H9 (cell line): ENCODE measurements at places on chromosomes 1 and 21. TPM values are rescaled to one million over a fixed set of nuclear protein-coding genes. Genes with fewer than 3 reads are reported as not detected.

DNA sequence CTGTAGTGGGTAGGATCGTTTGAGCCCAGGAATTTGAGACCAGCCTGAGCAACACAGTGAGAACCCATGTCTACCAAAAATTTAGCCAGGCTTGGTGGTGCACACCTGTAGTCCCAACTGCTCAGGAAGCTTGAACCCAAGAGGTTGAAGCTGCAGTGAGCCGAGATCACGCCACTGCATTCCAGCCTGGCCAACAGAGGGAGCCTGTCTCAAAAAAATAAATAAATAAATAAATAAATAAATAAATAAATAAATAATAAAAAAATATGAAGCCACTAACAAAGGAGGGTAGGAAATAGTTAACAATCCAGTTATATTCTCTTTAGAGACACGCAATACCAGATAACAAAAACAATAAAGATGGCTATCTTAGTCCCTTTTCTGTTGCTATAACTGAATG, 11.9 kb upstream of the CBR3 start:
- no peak for DNase-seq
- no peak overlapping the region for H3K4me3 ChIP-seq
- no peak overlapping the region for H3K27ac ChIP-seq
- H3K4me1 ChIP-seq: no peaks in the 10 kb centered on the region
- H3K36me3 ChIP-seq: no peaks in the 10 kb centered on the region

- no peak within 1 kb of the TSS for H3K4me3 ChIP-seq
- no peaks in the 10 kb centered on the region for H3K27me3 ChIP-seq
- H3K36me3 ChIP-seq: no peaks in the 10 kb centered on the region
- no peak for DNase-seq
- no peak within 1 kb of the TSS for H3K27ac ChIP-seq
Observed at GRCh38 chr21:44353191-44353970, at the start of gene TRPM2. Gene TRPM2, plus strand, starts transcription at chr21:44353621. Its CDS starts 80 bp downstream, at chr21:44353701.

The OR6P1 gene
- not detected in 2 replicates for total RNA-seq

The NPHS2 gene
- not detected in 2 replicates for total RNA-seq

The CYP4Z1 gene
- not detected in 2 replicates for total RNA-seq

The MRPL55 gene
- 56.9 and 62.3 TPM in 2 replicates for total RNA-seq
